ENCODE measurements at places on chromosomes 5 and 9.

GRCh38 chr5:139708877-139709581 is 60.9 kb downstream of the CXXC5 start:
- DNase-seq: no peak

GRCh38 chr5:147400881-147401280 is 109.0 kb downstream of the DPYSL3 start:
- no peak for DNase-seq

DNA sequence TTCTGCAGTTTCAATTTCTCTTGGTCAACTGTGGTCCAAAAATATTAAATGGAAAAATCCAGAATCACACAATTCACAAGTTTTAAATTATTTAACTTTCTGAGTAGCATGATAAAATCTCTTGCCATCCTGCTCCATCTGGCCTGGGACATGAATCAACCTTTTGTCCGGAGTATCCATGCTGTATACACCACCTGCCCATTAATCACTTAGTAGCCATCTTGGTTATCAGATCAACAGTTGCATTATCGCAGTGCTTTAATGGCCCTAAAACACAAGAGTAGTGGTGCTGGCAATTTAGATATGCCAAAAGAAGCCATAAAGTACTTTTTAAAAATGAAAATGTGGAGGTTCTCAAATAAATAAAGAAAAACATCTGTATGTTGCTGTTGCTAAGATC is 25.3 kb downstream of the EFCAB9 start:
- DNase-seq: no peak

GRCh38 chr9:126919193-126919592 is 4.6 kb downstream of the RALGPS1 start:
- no peak for DNase-seq

DNA sequence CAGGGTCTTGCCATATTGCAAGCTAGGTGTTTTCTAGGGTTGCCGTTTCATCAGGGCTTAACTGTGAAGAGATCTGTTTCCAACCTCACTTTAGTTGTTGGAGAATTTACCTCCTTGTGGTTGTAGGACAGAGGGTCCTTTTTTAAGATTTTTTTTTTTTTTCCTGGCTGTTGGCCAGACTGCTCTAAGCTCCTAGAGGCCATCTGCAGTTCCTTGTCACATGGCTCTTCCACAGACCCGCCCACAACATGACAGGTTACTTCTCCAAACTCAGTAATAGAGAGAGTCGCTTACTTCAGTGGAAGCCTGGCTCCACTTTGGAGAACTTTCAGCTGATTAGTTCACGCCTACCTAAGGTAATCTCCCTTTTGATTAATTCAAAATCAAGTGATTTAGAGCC is 543.7 kb downstream of the DMRTA1 start:
- DNase-seq: no peak

DNA sequence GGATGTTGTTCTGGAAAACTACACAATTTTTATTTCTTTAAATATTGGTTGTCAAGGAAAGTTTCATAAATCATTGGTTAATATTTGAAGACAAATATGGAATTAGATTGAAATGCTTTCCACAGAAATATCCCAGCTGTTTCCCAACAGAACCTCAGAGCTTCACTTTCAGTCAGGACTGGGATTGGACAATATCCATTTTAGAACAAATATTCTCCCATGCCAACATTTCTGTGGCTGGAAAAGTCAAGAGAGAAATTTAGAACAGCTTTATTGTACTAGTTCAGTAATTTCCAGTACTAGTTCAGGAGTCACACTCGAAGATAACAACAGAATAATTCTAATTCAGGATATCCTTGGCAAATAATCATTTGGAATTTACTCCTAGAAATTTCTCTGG is 116.1 kb upstream of the TUT7 start:
- DNase-seq: no peak

DNA sequence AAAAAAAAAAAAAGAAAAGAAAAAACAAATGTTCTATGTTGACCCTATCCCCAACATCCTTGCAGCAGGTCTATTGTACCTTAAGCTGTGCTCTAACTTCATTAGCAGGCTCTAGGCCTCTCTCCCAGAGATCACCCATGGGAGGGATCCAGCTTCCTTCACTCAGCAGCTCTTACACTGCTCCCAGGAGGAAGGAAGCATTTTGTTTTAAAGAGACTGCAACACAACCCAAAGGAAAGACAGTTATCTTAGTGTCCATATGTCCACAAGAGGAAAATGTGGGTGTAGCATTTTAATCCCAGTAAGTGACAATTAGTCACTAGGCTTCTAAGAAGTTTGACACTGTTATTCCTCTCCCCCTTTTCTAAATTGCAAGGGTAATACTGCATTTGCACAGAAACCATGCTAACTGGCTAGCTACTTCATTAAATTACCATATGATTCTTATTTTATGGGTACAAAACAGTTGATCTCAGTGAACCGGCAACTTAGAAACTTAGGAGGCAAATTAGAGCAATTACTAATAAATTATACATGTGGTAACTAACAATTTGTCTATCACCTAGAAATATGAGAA is 58.8 kb downstream of the MARCHF3 start:
- DNase-seq: no peak

GRCh38 chr5:6407558-6408259 is 29.4 kb upstream of the MED10 start:
- no peak for DNase-seq

DNA sequence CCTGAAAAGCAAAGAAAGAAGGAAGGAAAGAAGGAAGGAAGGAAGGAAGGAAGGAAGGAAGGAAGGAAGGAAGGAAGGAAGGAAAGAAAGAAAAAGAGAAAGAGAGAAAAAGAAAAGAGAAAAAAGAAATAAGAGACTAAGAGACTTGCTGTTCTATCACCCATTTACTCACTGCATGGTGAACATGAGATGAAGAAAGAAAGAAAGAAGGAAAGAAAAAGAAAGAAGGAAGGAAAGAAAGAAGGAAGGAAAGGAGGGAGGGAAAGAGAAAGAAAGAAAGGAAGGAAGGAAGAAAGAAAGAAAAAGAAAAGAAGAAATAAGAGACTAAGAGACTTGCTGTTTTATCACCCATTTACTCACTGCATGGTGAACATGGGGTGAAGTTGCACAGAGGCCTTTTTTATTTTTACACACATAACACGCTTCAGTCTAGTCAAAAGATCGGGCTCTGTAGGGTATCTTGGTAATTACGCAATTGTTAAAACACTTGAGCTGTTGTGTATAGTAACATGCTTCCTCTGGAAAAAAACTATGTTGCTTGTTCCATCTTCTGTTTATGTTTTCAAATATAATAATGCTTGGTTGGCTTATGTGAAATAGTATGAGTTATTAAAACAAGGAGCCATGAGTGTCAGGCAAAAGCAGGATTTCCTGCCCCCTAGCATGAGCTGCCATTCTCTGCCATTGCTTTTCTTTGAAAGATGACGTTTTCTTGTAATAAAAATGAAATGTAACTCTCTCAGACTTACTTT is 119.3 kb upstream of the ZNF608 start:
- DNase-seq: no peak

DNA sequence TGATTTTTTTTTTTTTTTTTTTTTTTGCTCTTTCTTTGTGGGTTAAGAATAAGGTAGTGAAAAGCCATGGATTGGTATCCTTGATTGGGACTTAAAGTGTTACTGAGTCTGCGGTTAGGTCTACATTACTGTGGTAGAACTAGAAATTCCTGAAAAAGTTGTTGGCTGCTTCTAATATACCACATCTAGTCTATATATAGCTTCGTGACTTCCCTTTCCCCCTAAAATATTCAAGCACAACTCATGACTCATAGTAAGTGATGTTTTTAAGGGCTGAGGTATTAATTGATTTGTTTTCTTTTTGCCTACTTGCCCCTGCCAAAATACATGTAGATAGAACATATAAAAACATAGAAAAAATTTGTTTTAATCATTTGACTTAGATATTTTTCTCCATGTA is 247.6 kb downstream of the TMEM232 start:
- no peak for DNase-seq

DNA sequence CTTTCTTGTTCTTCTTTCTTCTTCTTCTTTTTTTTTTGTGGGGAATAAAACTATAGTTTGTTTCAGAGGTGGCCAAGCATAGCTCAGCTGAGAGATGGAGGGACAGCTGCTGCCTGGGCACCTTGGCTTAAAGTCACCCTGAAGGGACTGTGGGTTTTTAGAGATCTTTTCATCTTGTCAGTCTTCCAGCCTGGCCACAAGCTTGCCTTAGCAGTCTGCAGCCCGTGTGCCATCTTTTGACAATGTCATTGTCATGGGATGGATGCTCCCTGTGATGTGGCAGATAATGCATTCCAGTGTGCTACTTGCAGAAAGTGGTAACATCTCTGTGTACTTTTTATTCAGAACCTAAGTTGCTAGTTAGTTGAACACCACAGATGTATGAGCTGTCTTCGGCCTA is 280.8 kb downstream of the FANCC start:
- no peak for DNase-seq

DNA sequence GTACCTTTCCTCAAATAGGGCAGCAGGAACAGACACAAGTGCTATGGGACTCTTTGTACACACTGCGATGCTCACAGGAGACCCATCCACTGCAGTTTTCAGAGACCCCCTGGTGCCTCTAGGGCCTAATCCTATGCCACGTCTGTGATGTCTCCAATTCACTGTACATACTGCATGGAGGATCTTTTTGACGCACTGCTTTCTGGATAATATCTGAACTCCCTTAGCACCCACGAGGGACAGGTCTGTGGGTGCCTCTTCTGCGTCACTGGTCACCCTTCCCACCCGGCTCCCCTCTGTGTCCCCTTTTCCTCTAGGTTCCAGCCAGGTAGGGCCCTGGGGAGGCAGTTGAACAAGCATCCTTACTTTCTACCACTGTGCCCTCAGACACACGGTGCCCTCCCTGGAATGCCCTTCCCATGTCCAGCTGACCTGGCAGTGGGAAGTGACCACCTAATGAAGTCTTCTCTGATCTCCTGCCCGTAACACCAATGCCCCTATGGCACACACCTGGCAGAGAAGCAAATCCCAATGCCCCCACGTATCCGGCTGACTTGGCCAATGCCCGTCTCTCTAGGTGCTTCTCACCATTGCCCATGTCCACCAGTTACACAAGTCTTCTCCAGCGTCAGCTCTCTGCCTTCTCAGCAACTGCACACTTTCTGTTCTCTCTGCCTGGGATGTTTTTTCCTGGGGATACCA is 41.5 kb downstream of the FOXI1 start:
- DNase-seq: no peak

GRCh38 chr5:32018476-32019436 is 155.4 kb downstream of the GOLPH3 start:
- DNase-seq: no peak

GRCh38 chr5:154771383-154771901 is 16.3 kb downstream of the LARP1 start:
- no peak for DNase-seq

DNA sequence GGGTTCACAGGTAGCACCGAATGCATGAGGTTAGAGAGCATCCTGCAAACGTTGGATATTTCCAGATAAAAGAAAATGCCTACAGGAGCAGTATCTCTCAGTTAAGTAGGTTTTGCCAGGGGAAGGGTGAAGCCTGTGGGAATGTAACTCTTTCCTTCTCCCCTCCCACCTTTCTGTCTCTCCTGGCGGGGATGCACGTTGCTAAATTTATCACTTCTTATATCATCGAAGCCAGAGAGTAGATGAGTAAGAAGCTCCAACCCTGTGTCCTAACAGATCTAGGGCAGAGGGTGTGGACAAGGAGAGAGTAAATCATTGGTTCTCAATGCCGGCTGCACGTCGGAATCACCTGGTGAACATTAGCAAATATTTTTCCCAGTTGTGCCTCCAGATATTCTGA is 457.5 kb downstream of the ENC1 start:
- DNase-seq: no peak

DNA sequence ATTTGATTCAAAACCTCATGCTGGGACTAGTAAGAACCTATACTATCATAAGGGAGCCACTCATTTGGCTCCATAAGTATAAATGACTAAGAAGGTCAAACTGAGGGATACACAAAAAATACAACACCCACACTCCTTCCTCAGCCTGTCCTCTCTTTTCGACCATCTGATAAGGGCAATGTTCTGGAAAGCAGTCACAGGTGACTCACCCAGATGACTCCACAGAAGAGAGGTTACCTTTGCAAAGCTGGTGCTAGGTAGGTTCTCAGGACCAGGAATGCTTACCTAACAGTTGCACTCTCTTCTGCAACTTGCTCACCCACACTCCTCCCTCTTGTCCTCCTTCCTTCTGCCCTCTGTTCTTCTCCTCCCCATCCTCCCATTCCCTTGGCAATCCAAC is 32.9 kb downstream of the LHFPL2 start:
- DNase-seq: no peak

DNA sequence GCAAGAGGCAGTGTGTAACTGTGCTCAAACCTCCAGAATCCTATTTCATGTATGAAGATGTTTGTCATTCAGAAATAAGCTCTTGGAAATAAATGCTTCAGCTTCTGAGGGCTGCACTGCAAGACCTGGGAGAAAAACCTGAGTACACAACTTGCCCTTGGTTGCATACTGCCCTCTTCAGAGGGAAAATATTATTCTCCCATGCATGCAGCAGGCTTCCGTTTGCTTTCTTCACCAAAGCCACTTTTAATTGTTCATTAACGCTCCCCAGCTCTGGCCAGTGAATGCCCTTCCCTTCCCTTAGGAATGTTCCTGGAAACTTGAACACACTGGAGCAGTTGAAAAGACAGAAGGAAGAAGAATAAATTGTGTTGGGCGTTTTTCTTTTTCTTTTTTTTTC is 2.5 kb upstream of the WHRN start:
- no peak for DNase-seq

DNA sequence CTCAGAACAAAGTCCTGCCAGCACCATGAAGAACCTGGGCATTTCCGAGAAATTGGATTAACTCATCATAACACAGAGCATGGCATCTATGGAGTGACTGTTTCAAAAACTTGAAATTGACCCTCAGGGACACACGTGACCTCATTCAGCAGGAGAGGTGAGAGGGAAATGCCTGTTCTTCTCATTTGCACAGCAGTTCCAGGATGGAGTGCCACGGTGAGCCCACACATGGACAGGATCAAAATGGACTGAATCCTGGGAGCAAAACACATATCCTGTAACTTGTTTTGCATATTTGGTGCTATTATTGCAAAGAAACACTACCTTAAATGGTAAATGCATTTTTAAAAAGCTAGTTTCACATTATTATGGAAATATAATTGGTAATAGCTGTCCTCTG is 256.1 kb upstream of the IRX2 start:
- no peak for DNase-seq

DNA sequence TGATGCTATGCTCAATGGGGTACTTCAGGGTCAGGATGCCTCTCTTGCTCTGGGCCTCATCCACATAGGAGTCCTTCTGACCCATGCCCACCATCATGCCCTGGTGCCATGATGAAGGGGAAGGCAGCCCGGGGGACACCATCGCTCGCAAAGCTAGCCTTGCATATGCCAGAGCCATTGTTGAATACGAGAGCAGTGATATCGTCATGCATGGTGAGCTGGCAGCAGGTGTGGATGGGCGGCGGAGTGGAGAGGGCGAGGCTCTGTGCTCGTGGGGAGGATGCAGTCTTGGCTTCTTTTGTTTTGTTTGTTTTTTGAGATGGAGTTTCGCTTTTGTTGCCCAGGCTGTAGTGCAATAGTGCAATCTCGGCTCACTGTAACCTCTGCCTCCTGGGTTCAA is 17.2 kb upstream of the SPZ1 start:
- DNase-seq: no peak

- no peak for DNase-seq
Measured at GRCh38 chr9:32706004-32706724, 70.7 kb upstream of the TAF1L start.

GRCh38 chr9:91904588-91905236 is 45.3 kb downstream of the ROR2 start:
- DNase-seq: no peak

GRCh38 chr9:93676310-93677047 is 100.1 kb downstream of the PHF2 start:
- DNase-seq: no peak

- no peak for DNase-seq
Measured at GRCh38 chr5:64682608-64683007, 7.7 kb upstream of the SHISAL2B start.

GRCh38 chr5:72167804-72168203 is 60.5 kb downstream of the MAP1B start:
- DNase-seq: no peak

Data from nucleus accumbens (tissue), 56 donors.